ENCODE measurements at places on chromosomes 2 and 18.

DNA sequence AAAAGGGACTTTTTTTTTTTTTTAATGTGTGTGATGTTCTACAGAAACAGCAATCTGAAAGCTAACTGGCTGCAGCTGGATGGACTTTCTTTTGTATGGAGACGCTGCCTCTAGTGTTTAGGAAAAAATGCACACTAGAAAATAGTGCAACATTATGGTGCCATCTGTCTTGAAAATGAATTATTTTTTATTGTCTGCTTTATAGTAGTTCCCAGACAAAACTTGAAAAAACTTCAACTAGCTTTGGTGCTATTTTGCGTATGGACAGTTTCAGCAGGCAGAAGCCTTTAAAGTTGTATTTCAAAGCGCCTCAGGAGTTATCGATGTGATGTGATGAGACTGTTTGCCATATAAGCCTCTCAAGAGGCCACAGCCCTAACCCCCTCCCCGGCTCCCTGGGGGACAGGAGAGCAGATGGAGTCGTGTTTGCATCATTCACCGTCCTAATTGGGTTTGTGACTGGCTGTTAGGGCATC lies 86.9 kb downstream of the LTBP1 start:
- DNase-seq = no peak

DNA sequence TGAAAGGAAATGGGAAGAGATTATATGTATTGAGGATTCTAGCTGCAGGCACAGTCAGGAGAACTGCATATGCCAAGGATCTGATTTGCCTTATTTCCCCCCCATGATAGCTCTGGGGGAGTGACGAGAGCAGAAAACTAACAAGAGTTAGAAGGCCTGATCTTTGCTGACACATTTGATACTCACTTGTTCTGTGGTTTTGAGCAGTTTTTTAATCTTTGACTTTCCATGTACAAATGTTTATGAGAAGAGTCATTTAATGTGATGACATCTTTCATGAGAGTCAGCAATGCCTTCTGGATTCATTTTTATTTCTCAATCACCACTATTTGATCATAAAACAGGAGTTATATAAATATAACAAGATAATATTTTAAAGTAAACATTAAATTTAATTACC lies 12.7 kb upstream of the SERPINB7 start:
- no peak for DNase-seq

- no peak for DNase-seq
Observed at GRCh38 chr2:23354554-23354953, 30.4 kb upstream of the KLHL29 start.

DNA sequence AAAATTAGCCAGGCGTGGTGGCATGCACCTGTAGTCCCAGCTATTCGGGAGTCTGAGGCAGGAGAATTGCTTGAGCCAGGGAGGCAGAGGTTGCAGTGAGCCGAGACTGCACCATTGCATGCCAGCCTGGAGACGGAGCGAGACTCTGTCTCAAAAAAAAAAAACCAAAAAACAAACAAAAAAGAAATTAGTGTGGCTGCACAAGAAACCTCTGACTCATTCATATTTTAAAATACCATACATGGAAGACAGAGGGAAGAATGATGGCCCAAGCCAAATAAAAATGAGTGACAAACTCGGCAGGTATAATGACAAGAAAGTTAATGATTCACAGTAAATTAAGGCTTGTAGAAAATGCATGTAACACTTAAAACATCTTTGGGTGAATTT lies 875.8 kb downstream of the EPHA4 start:
- DNase-seq = no peak

DNA sequence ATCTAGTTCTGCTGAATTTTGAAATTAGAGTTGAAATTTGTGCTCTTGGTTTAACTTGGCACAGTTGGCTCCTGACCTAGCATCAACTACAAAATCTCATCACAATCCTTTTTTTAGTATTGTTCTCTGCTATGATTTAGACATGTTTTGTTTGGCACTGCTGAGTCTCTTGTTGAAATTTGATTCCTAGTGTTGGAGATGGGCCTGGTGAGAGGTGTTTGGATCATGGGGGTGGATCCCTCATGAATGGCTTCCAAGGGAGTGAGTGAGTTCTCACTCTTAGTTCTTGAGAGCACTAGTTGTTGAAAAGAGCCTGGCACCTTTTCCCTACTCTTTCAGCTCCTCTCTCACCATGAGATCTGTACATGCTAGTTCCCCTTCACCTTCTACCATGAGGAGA lies 605.6 kb upstream of the SLC39A10 start:
- no peak for DNase-seq

- no peak for DNase-seq
Observed at GRCh38 chr18:26074246-26074645, 16.2 kb downstream of the SS18 start.

GRCh38 chr2:123040506-123040905 lies 984.6 kb upstream of the CNTNAP5 start:
- no peak for DNase-seq

DNA sequence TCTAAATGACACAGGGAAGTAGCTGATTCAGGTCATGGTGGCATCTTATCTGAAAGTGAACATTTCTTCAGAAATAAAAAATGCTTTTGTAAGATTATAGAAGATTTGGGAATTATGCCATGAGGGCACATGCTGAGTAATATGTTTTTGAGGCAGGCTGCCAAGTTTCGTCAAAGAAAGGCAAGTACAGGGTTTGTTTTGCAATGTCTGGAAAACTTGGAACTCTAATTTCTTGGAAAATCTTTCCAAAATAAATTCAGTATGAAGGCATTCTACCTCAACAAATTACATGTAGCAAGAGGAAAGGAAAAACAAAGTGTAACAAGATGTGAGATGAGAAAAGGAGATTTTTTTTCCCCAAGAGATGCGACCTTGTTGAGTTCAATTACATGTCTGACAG lies 167.7 kb downstream of the PLCL1 start:
- DNase-seq = no peak

DNA sequence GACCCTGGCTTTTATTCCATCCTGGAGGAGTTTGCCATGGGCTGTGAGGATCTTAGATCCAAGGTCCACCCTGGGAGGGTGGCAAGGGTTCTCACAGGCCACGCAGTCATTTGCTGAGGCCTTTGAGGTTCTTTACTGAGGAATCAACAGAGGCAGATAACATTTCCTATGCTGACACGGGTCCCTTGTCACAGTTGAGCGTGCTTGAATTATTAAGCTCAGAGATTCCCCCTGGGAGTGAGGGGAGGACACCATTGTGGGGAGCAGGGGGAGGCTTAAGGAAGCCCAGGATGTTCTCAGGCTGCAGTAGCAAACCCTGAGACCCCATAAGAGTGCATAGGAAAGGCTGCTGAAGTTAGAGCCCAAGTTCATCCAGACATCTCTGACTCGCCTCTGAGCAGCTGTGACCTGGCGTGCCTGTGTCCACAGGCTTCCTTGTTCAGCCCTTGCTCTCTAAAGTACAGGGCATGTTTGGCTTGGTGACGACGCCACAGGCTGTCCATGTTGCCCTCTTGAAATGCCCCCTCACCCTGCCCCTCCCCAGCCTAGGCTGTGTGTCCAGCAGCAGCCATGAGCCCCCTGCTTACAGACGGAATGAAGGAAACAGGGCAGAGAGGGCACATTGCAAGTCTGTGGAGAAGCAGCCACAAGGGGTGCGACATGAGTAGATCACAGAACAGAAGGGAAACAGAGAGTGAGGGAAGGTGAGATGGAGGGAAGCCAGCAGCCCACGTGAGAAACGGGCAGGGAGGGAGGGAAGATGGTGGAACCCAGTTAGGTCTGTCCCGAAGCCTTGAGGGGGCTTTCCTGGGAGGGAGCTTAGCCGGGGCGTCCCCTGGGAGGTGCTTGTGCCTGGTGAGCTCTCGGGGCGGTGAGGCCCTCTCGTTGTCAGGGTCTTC lies 34.0 kb downstream of the NAPG start:
- DNase-seq = peak; percentile 71

- no peak for DNase-seq
Observed at GRCh38 chr2:9236045-9236344, 29.4 kb downstream of the ASAP2 start.

GRCh38 chr2:215535125-215535668 lies 99.3 kb upstream of the FN1 start:
- no peak for DNase-seq

DNA sequence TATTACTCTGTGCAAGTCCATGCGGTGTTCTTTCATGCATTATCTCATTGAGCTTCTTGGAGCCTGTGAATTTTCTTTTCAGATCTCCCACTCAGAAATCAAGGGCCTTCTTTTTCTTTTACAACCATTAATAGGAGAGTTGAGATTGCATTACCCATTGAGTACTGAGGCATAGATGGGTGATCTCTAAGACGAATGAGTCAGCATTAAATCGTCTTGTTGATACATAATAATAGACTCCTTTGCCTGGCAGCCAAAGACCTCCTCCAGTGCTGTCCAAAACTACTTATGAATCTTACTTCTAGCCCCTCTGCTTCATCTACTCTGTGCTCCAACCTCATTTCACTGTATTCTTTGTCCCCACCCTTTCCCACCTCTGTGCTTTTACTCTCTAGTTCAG lies 180.5 kb downstream of the AGPS start:
- no peak for DNase-seq

DNA sequence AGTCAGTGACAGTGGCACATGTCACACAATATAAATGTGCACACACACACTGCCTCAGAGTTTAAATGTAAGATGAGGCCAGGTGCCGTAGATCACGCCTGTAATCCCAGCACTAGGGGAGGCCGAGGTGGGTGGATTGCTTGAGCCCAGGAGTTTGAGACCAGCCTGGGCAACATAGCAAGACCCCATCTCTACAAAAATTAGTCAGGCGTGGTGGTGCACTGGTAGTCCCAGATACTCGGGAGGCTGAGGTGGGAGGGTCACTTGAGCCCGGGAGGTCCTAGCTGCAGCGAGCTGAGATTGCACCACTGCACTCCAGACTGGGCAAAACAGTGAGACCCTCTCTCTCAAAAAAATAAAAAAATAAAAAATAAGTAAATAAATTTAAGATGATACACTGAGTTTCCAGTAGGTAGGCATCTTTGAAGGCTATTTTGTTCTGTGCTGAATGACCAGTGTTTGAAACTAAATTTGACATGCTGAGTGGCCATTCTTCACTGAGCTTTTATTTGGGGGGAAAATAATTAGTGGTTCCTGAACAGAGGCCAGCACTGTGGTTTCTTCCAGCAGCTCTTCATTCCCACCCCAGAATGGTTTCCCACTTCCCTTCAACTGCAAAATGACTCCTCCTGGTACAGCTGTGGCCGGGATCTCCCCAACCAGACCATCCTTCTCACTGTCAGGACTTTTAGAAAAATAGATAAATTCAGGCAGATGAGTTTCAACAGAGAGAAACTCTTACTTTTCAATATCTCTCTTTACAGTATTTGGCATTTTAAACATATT lies 44.9 kb downstream of the PSMG2 start:
- DNase-seq = no peak

DNA sequence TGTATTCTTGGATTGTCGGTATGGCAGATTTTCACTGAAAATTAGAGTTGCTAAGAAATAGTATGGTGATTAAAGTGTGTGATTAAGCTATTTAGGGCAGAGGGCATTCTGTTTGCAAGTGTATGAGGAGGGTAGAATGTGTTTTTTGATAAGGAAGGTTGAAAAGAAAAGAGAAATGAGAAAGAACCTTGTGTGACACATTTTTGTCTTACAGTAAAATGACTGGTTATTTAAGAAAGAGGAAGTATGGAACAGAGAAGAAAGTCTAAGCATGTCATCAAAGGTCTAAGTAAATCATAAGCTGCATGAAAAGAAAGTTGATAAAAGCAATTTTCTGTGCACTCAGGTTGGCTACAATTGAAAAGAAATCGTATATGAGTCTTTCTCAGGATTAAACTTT lies 5.2 kb upstream of the RSAD2 start:
- no peak for DNase-seq

DNA sequence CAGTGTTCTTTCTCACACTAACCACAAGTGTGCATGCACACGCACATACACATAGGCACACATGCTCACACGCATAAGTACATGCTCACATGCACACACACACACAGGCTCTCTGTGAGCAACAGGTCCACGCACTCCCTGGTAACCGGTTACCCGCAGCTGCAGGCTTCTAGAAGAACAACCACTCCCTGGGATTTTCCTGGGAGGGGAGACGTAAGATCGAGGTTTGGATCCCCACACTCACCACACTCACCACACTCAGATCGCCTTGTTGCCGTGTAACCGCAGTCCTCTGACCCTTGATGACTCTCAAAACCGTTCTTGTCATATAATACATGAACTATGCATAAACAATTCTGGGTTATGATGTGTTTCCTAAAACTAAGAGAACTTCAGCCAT lies 42.2 kb downstream of the TTC32 start:
- no peak for DNase-seq

- DNase-seq = no peak
Observed at GRCh38 chr18:28837100-28837499, 660.2 kb upstream of the CDH2 start.

DNA sequence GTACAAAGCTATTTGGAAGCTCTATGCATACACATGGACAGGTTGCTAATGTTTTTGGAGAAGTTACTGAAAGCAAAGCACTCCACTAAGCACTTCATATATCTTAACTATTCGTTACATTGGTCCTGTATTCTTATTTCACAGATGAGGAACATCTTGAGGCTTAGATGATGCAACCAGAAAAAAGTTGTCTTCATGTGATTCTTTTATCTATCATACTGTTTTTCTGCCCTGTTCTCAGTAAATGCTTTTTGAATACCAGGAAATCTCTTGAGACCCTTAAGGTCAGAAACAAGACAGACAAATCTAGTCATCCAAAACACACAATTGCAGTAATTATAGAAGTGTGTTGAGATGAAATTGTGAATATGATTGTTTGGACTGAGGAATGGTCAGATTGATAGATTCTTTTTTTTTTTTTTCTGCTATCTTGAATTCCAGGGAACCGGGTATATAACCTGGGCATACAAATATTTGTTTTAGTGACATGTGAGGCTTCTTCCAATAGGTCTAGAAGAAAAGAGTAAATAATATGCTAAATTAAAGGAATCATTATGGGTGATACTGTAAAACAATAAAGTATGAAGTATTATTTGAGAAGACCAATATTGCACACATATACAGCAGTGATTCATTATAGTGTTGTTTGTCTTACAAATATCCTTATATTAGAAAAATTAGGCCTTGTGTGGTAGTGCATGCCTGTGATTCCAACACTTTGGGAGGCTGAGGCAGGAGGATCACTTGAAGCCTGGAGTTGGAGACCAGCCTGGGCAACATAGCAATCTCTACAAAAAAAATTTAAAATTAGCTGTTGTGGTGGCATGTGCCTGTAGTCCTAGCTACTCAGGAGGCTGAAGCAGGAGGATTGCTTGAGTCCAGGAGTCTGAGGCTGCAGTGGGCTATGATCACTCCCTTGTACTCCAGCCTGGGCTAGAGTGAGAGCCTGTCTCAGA lies 33.7 kb downstream of the EHBP1 start:
- DNase-seq = no peak

DNA sequence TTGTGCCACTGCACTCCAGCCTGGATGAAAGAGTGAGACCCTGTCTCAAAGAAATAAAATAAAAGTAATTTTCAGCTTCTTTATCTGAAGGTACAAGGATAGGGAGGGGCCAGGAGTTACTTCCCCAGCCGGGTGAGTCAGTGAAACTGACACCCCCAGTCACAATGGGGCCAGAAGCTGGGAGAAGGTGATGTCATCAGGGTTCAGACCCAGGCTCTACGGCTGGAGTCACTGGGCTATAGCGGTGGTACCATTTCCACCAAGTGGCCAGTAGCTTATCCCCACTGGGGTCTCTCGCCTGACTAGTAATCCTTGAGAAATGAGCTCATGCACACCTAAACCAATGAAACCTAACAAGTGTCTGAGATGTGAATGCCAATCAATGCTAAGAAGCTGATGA lies 107.9 kb downstream of the ALPK2 start:
- DNase-seq = no peak

- no peak for DNase-seq
Observed at GRCh38 chr2:102043560-102043959, 51.8 kb downstream of the IL1R2 start.

Data from posterior cingulate gyrus (tissue), 11 donors.